ENCODE measurements at places on chromosomes 4 and X.

- no peak for DNase-seq
These were observed 42.8 kb upstream of the CHRNA9 start for GRCh38 chr4:40292313-40292759.

GRCh38 chr4:153652051-153652784, 31.9 kb upstream of the TLR2 start:
- no peak for DNase-seq

GRCh38 chr4:114277690-114278089, 298.2 kb upstream of the ARSJ start:
- DNase-seq, result no peak

DNA sequence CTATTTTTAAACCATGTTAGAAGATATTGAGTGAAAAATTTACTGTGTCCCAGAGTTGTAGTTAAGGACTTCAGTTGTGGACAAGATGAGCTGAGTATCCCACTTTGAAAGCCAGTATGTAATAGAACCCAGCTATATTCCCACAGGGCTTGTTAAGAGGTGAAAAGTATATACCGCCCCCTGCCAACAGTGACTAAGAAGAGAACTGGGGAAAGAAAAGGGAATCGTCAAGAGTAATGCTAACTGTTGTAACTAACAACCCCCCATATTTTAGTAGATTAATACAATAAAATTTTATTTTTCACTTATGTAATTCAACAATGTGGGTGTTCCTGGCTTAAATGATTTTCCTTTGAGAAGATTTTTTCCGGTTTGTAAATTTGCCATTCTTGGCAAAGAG, 250.4 kb upstream of the GIMD1 start:
- no peak for DNase-seq
